ENCODE measurements at places on chromosomes 7 and 10.

GRCh38 chr10:19570120-19570519, 246.1 kb upstream of the PLXDC2 start:
- no peak for DNase-seq

DNA sequence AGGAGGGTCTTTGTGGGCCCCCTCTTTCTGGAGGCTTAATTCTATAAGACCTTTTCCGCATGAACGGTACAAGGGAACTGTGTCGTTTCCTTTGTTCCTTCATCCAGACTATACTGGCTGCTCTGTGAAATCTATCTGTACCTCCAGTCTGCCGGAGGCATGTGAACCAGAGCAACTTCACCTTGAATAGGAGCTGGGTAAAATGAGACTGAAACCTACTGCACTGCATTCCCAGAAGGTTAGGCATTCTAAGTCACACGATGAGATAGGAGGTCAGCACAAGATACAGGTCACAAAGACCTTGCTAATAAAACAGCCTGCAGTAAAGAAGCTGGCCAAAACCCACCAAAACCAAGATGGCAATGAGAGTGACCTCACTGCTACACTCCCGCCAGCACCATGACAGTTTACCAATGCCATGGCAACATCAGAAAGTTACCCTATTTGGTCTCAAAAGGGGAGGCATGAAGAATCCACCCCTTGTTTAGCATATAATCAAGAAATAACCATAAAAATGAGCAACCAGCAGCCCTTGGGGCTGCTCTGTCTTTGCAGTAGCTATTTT, 36.8 kb upstream of the INPP5F start:
- no peak for DNase-seq

DNA sequence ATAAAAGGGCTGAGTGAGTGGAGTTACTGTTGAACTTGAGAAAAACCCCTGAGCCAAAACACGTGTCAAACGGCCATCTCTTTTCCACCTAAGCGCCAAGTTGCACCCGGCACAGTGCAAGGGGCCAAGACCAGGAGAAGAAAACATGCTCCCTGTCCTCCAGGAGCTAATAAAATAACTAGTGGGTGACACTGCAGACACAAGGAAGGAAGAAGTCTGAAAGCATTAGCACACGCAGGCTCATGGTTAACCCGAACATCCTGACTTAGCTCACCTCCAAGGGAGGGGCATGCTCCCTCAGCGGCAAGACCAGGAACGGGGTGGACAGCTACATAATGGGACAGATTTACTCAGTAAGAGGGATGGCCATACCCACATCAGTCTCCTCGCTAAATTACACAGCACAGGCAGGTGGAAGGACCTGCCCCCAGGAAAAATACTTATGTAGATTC, 65.0 kb downstream of the PIP4K2A start:
- DNase-seq: no peak

DNA sequence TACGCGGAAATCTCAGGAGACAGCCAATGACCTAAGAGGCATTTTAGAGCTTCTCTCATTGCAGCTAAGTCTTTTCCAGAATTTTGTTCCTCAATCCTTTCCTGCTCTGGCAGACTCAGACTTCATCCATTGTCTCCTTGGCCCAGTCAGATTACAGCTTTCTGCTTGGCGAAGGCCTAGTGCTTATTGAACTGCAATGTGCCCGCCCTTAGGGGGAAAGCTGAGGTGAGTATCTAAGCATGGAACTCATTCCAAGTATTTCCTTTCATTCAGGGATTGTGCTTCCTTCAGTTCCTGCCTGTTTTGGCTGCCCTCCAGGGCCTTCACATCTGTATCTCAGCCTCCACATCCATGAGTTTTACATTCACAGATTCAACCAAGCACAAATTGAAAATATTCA, 37.5 kb downstream of the PRLHR start:
- no peak for DNase-seq

- DNase-seq: no peak
Observed at GRCh38 chr10:63021225-63021624, 111.9 kb upstream of the NRBF2 start.

DNA sequence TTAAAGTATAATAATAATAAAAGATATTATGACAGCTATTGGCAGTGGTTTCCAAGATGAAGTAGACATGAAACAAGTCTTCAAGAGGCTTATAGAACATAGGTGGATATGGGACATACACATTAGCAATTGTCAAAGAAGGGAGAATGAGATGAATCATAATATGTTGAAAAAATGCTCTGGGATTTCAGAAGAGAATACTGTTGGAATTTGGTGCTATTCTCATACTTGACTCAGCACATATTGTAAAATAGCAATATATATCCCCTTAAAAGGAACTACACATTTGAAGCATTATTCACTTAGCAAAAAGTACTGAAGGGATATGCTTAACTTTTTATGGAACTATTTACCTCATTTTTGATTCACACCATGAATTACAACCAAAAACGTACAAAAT, 577.2 kb upstream of the PCDH15 start:
- no peak for DNase-seq

- DNase-seq: no peak
Observed at GRCh38 chr10:125016611-125017202, 74.8 kb downstream of the ZRANB1 start.

Measured in hepatic stellate cell (primary cell).